Posterior vena cava (tissue), 2 donors: ENCODE measurements at places on chromosomes 16 and 17. TPM values are rescaled to one million over a fixed set of nuclear protein-coding genes. Genes with fewer than 3 reads are reported as not detected.

GRCh38 chr17:37024181-37024637, 75.5 kb downstream of the AATF start:
- DNase-seq: no peak

GRCh38 chr16:11743308-11744074, 834 bp upstream of the TXNDC11 start:
- peak; percentile 85 for DNase-seq

DNA sequence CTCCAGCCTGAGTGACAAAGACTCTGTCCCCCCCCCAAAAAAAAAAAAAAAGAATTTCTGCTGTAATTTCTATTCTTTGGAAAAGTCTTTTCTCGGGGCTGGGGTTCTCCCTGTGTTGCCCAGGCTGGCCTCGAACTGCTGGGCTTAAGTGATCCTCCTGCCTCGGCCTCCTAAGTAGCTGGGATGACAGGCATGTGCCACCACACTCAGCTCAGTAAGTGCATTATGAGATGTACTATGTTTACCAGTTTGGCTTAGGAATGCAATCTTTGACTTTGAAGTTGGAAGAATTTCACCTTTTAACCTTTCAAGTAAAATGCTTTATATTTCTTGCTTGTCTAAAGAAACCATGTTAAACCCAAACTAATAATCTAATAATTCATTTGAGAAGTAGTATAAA, 28.0 kb upstream of the ADCY7 start:
- no peak for DNase-seq

DNA sequence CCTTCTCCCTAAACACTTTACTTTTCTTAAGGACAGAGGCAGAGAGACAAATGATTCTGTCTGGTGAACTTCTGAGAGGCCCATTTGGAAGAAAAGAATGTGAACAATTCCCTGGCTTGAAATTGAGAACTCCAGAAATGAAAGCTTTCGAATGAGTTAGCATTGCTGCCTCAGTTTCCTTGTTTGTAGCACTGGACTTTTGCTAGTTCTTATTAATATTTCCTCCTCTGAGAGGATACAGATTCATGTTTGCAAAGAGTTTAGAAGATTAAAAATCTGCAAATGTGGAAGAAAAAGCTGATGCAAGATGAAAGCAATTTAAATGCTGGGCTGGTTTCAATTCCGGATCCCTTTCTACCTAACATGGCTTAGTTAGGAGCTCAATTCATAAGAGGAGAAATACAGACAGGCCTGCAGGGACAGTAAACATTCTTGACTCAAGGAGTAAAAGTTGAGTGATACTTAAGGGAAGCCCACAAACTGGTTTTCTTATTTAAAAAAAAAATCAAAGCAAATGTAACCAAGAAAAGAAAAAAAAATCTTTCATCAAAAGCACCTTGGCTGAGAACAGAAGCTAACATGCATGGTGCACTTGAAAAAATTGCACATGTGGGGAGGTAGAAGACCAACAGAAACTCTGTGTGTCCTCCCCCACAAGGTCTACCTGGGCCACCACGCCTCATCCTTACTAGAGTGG, 27.1 kb downstream of the HNF1B start:
- DNase-seq: no peak

GRCh38 chr17:65820306-65820705, 258.9 kb upstream of the AXIN2 start:
- no peak for DNase-seq

DNA sequence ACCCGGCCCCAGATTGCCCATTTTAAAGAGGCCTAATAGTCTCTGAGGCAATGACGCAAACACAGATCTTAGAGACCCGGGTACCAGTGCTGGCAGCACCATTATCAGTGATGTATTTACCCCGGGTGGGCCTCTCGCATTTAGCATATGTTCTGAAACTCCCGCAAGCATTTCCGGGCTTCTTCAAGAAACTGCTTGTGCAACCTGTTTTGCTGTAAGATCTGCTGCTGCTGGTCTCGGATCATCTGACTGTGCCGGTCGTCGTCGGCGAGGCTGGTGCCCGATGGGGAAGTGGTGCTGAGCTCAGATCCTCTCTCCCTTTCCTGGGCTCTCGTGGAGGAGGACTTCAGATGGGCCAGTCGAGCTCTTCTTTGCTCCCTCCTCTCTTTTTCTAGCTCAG, 12.5 kb downstream of the CEP295NL start:
- peak; percentile 92 for DNase-seq

- peak; percentile 52 for DNase-seq
Measured at GRCh38 chr16:27445502-27446175, 43.7 kb downstream of the IL21R start.

- DNase-seq: no peak
Measured at GRCh38 chr16:80231888-80232287, 308.9 kb upstream of the DYNLRB2 start.

DNA sequence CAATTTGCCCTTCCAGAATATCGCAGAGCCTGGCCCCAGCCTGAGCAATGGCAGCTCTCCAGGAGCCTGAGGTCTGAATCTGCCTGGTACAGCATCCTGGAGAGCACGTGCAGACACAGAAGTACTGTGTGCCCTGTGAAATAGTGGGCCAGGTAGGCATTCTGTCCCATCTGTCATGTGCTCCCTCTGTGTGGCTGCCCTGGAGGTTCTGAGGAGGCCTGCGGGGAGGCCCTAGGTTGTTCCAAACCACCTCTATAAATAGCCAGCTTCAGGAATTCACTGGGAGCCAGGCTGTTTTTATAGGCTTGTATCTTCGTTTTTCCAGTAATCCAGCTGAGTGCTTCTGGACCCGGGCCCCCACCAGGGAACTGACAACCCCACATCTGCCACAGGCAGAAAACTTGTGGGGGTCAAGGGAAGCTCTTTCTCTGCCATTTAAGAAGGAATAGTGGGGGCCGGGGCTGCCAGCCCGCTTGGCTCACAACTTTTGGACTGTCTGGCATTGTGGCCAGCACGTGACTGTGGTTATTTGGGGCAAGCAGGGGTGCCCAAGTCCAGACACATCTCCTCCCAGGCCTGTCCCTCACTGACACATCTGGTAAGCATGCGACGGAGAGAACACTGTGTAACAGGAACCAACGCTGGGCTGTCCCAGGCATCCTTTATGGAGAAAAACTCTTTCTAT, 356.3 kb upstream of the TNRC6C start:
- peak; percentile 90 for DNase-seq

- DNase-seq: no peak
Measured at GRCh38 chr16:67940446-67941089, 3.4 kb downstream of the LCAT start.

- no peak for DNase-seq
Measured at GRCh38 chr16:79217375-79218011, 383.0 kb downstream of the MAF start.

DNA sequence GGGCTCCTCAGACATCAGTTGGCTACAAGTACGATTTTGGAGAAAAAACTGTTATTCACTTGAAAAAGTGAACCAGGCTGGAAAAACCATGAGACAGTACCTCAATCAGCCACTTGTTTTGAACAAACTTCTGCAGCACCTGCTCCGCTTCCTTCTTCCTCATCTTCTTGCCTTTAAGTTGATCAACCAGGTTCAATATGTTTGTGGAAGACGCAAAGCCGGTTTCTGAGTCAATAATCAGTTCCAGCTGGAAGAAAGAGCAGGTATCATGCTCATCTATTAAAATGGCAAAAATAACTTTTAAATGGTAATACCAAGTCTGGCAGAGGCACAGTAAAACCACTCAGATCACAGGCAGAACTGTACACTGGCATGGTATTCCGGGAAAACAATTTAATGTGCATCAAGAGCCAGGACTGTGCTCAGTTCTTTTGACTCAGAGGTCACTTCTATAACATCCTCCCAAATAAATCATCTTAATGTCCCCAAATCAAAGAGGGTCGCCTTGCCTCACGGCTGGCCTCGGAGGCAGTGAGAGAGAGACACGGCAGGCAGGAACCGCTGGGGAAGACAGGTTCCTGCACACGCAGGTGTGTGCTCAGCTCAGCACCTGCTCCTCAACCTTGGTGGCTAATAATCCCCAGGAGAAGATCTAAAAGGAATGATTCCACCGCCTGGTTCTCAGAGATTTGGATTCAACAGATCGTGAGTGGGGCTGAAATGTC, 29.7 kb downstream of the KDM8 start:
- DNase-seq: peak; percentile 50

DNA sequence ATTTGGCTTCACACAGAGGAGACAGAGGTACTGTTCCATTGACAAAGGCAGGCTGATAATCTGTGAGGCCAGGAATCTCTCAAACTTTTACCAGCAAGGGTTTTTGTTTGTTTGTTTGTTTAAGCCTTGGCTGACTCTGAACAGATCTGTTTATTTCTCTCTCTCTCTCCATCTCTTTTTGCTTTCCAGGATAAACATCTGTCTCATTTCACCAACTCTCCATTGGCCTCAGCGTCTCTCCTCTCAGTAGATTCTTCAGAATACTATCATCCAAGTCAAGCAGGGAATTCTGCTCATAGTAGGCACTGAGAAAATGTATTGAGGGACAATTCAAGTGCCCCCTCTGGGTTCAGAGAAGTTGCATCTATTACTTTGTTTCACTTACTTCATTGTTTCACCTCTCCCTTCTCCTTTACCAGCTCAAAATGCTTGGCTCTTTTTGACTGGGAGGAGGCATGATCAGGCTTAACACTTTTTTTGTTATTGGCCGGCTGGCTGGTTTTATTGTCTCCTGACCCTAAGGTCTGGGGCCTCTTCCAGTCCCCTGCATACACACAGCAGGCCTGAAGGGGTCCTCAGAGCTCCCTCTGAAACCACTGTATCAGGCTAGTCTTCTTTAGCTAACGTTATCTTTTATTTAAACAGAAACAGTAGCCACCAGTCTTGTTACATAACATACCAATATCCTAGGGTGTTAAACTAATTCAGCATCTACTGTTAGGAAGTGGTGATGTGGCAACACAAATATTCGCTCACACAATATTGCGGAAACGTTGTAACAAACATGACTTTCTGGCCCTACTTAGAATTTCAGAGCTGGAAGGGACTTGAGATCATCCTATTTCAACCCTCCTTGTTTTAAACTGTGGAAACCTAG, 2.0 kb upstream of the YPEL2 start:
- DNase-seq: peak; percentile 80

- no peak for DNase-seq
Measured at GRCh38 chr16:68257251-68257905, 6.9 kb upstream of the SLC7A6 start.

GRCh38 chr16:11794996-11795886, 1.8 kb downstream of the ZC3H7A start:
- no peak for DNase-seq

GRCh38 chr16:79532785-79533184, 67.8 kb downstream of the MAF start:
- DNase-seq: no peak

GRCh38 chr17:33602981-33603380, 309.9 kb upstream of the ASIC2 start:
- DNase-seq: no peak

DNA sequence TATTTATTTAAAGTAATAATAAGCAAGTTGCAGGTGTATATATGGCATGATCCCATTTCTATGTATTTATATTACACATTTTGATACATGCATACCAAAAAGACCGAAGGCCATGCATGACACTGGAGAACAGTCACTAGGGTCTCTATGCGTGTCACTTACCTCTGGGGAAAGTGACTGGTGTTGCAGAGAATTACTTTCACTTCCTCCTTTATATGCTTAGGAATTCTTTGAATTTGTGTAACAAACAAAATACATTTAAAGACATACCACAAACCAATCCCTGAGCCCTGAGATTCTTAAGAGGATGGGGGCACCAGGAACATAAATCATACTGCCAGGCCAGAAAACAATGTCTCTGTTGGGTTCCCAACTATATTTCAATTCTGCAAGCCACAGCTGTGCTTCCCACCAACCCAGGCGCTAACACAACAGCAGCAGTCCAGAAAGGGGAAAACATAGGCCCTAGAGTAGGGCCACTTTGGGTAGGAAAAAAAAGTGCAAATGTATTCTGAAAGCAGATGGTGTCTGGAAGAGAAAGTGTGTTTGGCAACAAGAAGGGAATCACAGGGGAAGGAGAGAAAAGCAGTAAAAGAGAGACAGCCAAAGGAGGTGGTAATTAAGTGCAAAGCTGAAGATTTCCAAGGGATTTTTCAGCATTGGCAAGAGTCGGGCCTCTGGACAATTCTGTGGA, 24.5 kb upstream of the HYDIN start:
- DNase-seq: no peak

- DNase-seq: peak; percentile 91
Measured at GRCh38 chr17:1787301-1787902, 25.5 kb downstream of the SERPINF1 start.

DNA sequence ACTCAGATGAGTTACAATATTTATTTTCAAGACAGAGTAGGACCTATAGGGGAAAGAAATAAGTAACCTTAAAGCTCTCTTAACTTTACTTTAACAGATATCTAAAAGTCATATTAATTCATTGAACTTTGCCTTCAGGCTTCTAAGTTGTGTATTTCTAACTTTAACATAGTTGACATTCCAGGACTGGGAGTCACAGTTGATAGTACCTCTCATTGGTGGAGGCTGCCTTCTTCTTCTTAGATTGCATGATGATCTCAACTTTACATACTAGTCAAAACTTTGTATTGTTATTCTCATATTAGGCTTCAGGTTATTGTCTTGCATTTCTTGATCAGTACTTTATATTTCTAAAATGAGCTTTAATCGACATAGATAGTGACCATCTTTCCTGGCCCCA, 350.1 kb upstream of the KIF2B start:
- DNase-seq: no peak

DNA sequence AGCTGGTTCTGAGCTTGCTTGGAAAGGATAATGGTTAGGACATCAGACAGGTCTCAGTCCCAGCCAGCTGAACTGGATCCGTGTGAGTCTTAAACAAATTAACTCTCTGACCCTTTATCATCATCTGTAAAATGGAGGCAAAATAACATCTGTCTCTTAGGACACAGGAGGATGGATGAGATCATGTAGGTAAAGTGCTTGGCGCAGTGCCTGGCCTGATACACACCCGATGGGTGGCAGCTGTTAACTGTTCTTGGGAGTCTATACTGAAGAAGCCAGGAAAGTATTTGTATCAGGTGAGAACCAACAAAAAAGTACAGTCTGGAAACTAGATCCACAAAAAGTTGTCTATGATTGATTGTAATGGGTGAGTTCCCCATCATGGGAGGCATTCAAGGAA, 188.6 kb downstream of the C16orf78 start:
- no peak for DNase-seq

The SCNN1B gene
- 2.7 TPM for total RNA-seq

The SOCS3 gene
- 85.2 TPM for total RNA-seq

The ATP6V0A1 gene
- total RNA-seq: 70.1 TPM

The TNFRSF13B gene
- total RNA-seq: not detected

The TMC5 gene
- total RNA-seq: 1.1 TPM

The PPL gene
- 23.8 TPM for total RNA-seq

The CCDC154 gene
- total RNA-seq: 0.42 TPM

The HS3ST6 gene
- not detected for total RNA-seq

The GP1BA gene
- total RNA-seq: not detected
